ENCODE measurements at places on chromosomes 3 and 15.

GRCh38 chr3:131550562-131551465 is 48.0 kb upstream of the MRPL3 start:
- no peak for DNase-seq

DNA sequence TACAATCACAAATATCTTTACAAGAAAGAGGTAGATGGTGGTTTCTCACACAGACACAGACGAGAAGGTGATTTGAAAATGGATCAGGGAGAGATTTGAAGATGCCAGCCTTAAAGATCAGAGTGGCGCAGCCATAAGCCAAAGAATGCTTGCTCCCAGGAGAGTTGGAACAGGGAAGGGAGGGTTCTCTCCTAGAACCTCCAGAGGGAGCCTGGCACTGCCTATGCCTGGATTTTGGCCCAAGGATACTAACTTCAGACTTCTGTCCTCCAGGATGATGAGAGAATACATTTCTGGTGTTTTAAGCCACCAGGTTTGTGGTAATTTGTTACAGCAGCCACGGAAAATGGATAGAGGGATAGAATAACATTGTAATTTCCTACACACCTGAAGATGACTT is 279.1 kb downstream of the FAM43A start:
- DNase-seq = no peak

DNA sequence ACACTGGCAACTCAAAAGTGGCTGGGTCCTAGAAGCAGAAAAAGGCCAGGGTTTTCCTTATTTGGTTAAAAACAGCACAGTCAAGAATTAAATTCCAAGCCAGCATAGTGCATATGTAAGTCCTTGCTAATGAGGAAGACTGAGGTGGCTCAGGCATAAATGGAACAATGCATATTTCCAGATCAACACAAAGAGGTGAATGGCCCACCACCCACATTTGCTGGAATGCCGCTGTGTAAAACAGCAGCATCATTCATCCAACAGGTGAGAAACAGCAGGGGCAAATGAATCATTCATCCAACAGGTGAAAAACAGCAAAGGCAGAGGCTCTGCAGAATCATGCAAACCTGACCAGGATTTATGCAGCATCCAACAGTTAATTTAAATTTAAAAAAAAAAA is 32.9 kb downstream of the GPR176 start:
- no peak for DNase-seq

DNA sequence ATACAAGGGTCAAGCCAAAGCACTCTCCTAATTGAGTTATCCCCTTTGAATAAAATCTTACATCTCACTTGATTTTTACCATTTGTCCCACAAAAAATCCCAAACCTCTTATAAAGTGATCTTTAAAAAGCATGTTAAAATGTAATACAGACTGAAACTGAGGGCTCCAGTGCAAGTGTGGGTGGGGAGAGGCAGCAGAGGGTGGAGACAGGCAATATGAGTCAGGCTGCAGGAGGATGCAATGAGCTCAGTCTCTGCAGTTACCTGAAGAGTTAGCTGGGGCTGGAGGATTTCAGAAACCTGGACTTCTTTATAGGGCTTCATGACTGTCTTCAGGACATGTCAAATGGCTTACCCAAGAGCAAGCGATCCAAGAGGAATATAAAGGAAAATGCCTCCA is 14.2 kb upstream of the COLQ start:
- DNase-seq = peak; percentile 30

GRCh38 chr15:101210058-101210457 is 41.8 kb downstream of the CHSY1 start:
- no peak for DNase-seq

Measured in kidney glomerular epithelial cell (primary cell).